ENCODE measurements at places on chromosomes 16 and 17.

DNA sequence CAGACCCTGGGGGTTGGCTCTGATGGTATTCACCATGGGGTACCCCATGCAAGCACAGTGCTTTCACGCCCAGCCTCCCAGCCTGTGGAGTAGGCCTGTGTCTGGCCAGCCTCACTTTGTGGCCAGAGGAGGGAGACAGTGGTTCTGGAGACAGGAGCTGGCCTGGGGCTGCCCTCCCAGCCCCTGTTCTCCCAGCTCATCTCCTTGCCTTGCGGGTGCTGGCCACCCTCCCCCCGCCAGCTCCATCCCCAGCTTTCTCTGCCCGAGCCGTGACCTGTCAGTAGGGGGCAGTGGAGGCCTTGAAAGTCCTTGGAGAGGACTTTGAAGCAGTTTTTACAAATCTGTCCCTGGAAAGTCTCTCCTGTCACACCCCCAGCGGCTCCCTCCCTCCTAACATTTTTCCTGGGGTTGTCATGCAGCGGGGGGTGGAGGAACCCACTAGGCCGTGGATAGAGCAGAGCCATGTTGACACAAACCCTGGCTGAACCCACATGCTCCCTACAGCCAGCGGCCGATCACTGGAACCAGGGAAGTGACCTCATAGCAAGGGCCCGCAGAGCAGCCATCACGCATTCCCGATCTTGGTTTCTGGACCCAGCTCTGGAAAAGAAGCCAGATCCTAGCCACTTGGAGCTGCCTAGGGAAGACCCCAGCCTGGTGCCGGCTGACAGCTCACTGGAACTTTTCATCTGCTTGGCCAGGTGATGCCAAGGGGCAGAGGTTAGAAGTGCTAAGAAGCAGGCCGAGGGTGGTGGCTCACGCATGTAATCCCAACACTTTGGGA lies 289.4 kb downstream of the SEC14L1 start:
- peak; percentile 74 for DNase-seq

GRCh38 chr17:77320485-77321256 lies 179.9 kb downstream of the SEC14L1 start:
- no peak for DNase-seq

- peak; percentile 58 for DNase-seq
Measured at GRCh38 chr17:49964769-49965523, 4.0 kb upstream of the DLX4 start.

DNA sequence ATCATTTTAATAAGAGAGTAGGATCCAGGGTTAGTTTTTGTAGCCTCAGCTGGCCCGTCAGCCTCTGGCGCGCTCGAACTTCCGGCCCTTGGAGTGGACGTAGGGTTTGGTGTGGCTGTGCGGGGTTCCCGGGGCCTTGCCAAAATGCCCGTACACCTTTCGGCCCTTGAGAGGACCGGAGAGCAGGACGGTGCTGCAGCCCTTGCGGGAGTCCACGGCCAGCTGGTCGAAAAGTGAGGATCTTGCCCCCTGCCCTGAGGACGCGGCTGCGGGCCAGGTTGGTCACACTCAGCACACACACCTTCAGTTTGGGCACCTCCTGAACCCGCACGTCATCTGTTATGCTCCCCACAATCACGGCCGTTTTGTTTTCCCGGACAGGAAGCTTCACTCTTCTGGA lies 42.2 kb upstream of the CNTNAP4 start:
- no peak for DNase-seq

DNA sequence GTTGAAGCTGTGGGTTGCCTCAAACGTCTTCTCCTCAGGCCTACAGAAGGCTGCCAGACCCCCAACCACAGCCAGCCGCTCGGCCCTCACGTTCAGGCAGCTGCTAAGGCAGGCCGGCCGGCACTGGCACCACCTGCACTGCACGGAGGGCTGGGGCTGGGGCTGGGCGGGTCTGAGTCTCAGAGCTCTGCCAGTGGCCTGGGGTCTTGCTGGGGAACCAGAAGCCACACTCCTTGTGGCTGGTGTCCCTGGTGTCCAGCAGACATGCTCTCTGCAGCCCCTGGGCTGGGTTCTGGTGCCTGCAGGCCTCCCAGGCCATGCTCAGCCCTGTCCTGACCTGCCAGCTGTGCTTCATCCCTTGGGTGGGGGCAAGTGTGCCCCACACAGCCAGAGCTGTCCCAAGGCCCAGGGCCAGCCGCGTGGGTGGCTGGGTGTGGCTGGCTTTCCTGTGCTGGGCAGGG lies 42.0 kb downstream of the BAHCC1 start:
- DNase-seq: no peak

DNA sequence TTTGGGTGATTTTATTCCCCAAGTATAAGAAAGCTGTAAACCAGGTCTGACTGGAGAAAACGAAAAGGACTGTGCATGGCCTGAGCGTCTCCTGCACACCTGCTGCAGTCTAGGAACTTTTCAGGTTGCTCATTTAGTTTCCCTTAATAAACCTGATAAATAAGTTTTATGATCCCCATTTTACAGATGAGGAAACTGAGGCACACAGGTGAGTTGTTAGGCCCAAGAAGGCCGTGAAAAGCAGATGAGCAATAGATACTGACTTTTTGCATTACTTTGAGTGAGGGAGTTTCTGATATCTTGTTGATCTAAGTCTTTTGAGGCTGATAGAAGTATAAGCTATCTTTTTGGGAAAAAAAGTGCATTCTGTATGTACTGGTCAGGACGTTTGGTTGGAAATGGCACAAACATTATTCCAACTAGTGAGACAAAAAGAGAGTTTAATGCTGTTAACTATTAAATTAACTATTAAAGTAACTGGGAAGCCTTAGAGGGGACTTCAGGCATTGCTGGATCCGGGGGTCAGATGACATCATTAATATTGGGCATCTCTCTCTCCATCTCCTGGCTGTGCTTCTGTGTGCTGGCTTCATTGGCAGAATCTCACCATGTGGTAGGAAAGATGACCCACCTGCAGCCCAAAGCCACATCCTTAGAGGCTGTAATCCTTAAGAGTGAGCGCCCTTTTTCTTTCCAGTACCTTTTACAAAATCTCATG lies 163.4 kb downstream of the CMIP start:
- no peak for DNase-seq

DNA sequence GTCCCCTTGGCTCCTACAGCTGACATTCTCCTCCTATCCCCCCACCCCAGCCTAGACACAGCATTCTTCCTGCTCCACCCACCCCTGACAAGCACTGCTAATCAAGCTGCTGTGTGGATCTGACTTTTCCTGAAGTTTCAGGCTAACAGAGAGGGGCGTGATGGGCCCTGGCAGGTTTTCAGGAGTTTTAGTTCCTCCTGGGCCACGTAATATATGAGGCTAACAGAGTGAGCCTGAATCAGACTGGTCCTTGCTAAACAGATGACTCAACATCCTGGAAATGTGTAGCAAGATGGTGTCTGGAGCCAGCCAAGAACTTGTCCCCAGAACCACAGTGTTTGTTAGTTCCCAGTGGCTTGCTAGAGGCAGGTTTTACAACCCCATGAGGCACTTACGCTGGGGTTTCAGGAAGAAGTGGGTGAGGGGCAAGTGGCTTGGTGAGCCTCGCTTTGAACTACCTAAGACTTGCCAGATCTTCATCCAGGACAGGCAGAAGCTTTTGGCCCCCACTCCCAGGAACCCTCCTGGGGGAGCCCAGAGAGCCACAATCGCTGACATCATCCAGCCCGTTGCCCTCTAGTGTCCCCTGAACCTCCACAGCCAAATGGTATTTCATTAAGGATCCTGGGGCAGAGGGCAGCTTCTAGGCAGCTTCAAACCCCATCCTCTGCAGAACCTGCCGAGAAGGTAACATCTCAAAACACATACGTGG lies 15.9 kb downstream of the TMEM92 start:
- DNase-seq: no peak

GRCh38 chr16:69867784-69868560 lies 83.2 kb upstream of the CLEC18A start:
- no peak for DNase-seq

DNA sequence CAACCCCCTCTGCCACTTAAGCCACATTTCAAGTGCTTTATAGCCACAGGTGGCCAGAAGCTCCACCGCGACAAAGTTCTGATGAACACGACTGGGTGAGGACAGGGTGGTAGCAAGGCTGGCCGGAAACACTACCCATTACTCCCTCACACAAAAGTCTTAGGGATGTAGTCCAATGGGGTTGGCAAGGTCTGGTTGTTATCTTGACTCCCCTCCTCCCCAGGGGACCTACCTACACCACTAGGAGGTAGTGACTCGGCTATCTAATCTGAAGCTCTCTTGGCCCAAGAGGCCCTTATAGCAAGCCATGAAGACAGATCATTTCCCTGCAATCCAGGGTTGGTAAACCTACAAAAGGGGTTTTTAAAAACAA lies 8.4 kb downstream of the LITAFD start:
- no peak for DNase-seq

DNA sequence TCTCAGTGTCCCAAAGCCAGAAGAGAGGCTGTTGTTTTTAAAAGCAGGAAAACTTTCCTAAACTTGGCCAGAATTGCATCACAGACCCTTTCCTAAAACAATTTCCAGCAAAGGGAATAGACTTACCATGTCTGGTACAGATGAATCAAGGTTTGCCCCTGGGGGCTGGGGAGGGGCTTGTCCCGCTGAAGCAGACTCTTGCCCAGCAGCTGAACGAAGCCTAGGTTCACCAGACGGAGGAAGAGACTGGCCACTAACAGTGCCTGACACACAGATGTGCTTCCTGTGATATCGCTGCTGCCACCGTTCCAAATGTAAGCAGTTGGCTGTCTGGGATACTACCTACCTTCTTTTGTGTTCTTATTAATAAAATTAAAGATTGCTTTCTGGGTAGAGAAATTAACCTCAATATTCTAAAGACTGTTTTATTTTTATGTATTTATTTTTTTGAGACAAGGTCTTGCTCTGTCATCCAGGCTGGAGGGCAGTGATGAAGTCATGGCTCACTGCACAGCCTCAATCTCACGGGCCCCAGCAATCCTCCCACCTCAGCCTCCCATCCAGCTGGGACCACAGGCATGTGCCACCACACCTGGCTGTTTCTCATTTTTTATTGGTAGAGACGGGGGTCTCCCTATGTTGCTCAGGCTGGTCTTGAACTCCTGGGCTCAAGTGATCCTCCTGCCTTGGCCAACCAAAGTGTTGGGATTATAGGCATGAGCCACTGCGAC lies 13.5 kb downstream of the PRCD start:
- DNase-seq: no peak

DNA sequence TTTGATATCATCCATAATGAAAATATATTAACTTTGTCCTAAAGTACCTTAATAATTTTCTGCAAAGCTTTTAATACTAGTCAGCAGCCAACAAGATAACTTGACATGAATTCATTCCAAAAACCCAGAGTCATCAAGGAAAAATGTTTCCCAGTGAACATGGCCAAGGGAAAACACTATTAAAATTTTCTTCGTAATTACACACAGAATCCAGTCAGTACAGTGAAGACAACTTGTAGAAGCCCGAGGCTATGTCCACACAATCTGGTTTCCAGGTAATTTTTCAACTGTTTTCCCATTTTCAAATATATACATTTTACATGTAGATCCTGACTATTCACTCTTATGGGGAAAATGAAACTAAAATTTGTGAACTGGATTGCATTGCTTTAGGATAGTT lies 600.9 kb downstream of the CDH8 start:
- no peak for DNase-seq

- no peak for DNase-seq
Measured at GRCh38 chr16:54411544-54411943, 125.0 kb upstream of the IRX3 start.

GRCh38 chr16:1398351-1398750 lies 16.2 kb downstream of the UNKL start:
- DNase-seq: no peak

All from CD8-positive, alpha-beta memory T cell (primary cell).